AG10803 (cell line): ENCODE measurements at places on chromosomes 11 and 22.
A peak's percentile ranks its signal among the peaks of the same experiment; 100 is the strongest.

DNA sequence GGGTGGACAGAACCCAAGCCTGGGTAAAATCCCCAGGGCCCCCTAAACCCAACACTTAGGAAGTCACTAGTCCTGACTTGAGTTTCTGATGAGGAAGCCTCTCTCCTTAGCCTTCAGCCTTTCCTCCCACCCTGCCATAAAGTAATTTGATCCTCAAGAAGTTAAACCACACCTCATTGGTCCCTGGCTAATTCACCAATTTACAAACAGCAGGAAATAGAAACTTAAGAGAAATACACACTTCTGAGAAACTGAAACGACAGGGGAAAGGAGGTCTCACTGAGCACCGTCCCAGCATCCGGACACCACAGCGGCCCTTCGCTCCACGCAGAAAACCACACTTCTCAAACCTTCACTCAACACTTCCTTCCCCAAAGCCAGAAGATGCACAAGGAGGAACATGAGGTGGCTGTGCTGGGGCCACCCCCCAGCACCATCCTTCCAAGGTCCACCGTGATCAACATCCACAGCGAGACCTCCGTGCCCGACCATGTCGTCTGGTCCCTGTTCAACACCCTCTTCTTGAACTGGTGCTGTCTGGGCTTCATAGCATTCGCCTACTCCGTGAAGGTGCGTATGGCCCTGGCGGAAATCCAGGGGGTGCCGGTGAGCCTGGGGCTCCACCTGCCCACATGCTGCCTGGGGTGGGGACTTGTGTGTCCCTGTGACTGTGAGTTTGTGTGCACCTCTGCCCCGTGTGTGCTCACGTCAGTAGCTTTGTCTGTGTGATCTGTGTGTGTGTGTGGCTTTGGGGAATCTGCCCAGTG lies at the start of gene IFITM1:
TSS of gene IFITM1 (plus strand) at position 254 of the 767 bp plus-strand sequence. CDS start at position 385, 131 bp downstream.
- peak; percentile 83 for DNase-seq

DNA sequence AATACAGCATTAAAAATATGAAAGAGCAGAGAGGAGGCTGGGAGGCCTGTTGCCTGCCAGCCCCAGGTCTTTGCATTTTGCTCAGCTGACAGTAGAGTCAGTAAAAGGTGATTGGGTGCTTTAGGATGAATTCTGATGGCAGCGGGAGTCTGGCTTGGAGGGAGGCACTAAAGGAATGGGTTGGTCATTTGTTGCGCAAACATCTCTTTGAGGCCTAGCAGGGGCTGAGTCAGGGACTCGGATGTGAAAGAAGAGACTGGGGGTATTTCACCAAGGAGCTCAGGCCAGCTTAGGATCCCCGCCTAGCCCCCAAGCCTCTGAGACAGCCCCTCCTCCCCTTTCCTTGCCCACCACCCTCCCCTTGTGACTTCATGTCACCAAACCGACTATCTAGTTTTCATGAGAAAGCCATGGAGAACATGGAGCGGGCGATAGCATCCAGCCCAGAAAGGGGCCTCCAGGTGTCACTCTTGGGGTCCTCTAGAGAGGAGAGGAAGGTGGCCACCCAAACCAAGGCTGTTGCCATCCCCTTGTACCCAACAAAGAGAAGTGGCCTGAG lies 9.7 kb downstream of the DGKZ start:
- peak; percentile 48 for DNase-seq

GRCh38 chr11:20203831-20204230 lies 43.6 kb upstream of the DBX1 start:
- no peak for DNase-seq

- peak; percentile 51 for DNase-seq
These were observed 10.9 kb downstream of the PIM3 start for GRCh38 chr22:49971232-49972162.

DNA sequence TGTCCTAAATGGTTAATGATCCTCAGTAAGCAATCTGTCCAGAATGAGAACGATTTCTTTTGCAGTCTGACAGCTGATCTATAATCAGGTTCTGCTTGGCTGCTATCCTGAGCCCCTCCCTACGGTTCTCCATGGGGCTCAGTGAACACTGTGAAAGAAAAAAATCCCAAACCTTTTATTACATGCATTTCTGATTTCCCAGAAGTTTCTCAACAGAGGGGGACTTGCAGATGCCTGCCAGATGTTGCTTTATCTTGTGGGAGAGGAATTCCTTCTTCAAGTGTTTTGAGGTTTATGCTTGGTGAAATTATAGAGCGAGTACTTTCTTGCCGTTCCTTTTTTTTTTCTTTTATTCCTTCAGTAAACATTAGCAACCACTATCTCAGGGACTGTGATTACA lies 531.9 kb upstream of the ISX start:
- peak; percentile 9 for DNase-seq

- DNase-seq = no peak
These were observed 27.6 kb upstream of the MGAT3 start for GRCh38 chr22:39429186-39429585.

DNA sequence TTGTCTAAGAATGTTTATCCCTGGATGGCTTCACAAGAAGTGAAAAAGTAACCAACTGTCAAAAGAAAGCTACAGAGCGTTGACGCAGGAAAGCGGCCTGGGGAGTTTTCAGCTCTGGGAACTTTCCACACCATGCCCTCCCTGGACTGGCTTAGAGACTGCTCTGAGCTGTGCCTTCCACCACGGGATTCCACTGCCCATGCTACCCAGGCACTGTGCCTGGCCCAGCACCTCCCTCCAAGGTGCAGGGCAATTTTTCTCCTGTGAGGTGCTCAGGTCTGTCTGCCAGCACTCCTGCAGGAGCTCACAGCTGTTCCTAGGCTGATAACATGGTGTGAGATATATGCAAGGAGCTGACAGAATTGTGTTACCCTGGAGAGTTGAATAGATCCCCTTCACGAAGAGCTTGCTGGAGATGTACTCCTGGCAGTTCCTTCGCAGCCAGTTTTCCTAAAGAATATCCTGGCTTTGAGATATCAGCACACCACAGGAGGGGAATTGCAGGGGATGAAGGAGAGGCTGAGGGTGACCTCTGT lies 258.3 kb upstream of the B3GAT1 start:
- no peak for DNase-seq

- DNase-seq = peak; percentile 77
These were observed 9.4 kb downstream of the CCDC188 start for GRCh38 chr22:20141186-20142077.

- no peak for DNase-seq
These were observed 19.8 kb upstream of the INCENP start for GRCh38 chr11:62103986-62104385.

GRCh38 chr11:21588754-21589153 lies 604.1 kb upstream of the ANO5 start:
- DNase-seq = no peak

- DNase-seq = peak; percentile 56
These were observed 38.7 kb upstream of the RCN1 start for GRCh38 chr11:32052215-32052614.

DNA sequence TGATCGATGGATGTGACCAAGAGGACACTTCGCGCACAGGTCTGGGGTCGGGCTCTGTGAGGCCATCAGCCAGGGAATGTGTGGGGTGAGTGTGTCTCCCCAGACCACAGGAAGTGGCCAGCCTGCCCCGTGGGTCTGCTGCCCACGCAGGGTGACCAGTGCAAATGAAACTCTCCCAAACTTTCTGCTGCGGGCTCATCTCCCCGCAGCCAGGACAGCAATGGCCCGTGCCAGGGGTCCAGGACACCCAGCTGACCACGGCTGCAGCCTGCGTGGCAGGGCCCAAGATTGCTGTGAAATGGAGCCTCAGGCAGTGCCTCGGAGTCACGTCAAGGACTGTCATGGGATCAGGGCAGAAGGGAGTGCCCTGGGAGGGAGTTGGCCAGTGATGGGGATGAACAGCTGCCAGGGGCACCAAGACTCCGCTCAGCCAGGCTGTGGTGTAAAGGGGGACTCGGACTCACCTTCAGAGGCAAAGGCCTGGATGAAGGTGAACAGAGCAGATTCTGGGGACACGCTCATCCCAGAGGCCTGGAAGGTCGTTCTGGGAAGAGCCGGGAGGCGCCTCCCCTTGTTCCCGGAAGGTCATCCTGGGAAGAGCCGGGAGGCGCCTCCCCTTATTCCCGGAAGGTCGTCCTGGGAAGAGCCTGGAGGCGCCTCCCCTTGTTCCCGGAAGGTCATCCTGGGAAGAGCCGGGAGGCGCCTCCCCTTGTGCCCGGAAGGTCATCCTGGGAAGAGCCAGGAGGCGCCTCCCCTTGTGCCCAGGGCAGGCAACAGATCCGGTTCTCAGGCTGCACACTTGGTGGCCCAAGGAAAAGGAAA lies 252.6 kb downstream of the BRD1 start:
- no peak for DNase-seq

GRCh38 chr22:23220485-23221350 lies 40.4 kb downstream of the BCR start:
- peak; percentile 82 for DNase-seq

DNA sequence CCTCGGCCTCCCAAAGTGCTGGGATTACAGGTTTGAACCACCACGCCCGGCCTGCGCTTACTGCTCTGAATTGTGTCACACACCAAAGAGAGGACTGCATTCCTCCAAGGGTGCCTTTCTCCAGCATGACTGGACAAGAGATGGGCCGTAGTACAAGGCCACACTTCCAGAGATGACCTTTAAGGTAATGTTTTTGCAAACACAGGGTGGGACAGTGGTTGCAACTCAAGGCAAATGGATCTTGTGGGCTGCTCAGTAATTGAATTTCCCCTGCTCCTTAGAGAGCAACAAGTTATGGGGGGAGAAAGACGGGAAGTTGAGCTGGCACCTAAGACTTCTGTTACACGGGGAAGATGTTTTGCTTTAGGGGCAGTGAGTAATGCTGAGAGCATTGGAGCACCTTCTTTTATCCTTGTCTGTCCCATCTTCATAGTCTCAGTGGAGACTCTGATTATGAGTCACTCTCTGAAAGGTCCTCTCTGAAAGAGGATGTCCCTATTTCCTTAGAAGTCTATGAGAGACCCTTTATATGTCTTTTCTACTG lies 66.3 kb downstream of the C11orf91 start:
- DNase-seq = peak; percentile 79

DNA sequence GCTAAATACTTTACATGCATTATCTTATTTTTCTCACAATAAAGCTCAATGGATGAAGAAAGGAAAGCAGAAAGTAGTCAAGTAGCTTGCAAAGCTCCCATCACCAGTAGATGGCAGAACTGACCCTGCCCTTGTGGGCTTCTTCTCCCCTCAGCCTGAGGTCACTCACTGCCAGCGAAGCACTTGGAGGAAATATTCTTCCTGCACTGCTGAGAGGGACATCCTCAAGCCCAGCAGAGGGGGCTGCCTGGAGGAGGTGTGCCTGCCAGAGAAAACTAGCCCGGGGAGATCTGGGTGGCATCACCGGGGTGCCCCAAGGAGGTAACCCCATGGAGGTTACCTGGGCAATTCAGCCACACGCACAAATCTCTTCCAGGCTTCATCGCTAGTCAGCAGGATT lies 6.6 kb downstream of the APOL4 start:
- peak; percentile 73 for DNase-seq

DNA sequence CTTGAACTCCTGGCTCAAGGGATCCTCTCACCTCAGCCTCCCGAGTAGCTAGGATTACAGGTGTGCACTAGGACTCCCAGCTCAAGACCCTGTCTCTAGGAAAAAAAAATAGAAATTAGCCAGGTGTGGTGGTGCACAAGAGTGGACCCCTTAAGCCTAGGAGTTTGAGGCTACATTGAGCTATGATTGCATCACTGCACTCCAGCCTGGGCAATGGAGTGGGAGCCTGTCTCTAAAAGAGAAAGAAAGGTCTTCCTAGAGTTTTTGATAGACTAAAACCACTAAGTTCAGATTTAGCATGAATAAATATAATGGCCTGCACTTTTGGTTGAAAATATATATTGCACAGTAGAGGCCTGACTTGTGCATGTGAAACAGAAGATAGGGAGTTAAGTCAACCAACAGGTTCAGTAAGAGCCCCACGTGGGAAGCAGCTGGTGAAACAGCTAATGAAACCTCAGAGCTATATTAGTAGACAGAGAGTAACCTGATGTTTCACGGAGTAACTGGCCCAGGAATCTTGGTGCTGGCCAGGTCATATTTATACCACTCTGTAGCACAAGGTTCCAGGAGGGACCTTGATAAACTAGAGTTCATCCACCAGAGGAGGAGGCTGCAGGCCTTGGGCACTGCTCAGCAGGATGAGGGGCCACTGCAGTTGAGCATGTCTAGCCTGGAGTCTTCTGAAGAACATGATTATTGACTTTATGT lies 4.6 kb upstream of the MICAL3 start:
- no peak for DNase-seq

GRCh38 chr11:67366961-67367760 lies 6.2 kb downstream of the CLCF1 start:
- no peak for DNase-seq

- no peak for DNase-seq
These were observed 79.9 kb upstream of the VPREB1 start for GRCh38 chr22:22164541-22165272.

DNA sequence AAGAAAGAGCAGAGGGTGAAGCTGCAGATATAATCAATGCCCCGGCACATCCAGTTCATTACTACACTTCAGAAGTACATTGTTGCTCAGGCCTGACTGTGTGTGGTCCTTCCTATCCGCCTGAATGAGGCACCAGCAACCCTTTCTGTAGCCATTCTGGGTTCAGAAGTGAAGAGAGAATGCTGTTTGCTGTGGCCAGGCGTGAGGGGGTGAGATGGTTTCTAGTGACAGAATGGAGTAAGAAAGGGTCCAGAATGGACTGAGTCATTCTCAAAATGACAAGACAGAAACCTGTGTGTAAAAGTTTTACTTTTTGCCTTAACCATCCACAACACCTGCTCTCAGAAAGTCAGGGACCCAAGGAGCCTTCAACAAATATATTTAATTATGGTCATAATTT lies 334.8 kb downstream of the GUCY1A2 start:
- DNase-seq = no peak

GRCh38 chr22:43838571-43839307 lies 23.6 kb downstream of the SULT4A1 start:
- no peak for DNase-seq

DNA sequence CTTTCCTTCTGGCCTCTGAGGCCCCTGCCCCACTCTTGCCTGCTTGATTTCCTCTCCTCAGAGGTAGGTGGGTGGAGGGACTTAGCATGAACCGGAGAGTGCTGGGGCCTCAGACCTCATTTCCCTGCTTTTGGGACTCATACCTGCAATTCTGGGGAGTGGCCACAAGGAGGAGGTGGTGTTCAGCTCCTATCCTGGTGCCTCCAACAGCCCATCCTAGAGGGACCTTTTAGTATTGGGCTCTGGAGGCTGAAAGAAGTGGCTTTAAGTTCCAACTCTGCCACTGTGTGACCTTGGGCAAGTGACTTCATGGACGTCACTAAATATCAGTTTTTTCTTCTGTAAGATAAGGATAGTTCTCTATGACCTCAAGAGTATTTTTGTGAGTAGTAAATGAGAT lies 98.6 kb downstream of the KIAA1671 start:
- no peak for DNase-seq

- DNase-seq = peak; percentile 89
These were observed 96.9 kb downstream of the MTMR3 start for GRCh38 chr22:29979777-29980321.

DNA sequence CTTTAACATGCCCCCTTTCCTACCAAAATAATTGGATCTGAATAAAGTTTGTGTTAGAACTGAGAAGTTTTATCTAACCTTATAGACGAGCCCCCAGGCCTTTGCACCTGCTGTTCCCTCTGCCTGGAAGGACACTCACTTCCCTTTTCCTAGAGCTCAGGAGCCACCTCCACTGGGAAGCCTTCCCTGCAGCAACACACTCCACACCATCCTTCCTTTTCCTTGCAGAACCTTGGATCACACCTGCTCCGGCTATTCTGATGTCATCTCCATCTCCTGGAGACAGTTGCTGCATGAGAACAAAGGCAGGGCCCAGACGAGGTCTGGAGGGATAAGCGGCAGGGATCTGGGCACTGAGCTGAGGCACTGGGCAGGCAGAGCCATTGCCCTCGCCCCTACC lies 22.6 kb upstream of the MYOD1 start:
- no peak for DNase-seq
